ENCODE measurements at places on chromosomes 7 and 10.

DNA sequence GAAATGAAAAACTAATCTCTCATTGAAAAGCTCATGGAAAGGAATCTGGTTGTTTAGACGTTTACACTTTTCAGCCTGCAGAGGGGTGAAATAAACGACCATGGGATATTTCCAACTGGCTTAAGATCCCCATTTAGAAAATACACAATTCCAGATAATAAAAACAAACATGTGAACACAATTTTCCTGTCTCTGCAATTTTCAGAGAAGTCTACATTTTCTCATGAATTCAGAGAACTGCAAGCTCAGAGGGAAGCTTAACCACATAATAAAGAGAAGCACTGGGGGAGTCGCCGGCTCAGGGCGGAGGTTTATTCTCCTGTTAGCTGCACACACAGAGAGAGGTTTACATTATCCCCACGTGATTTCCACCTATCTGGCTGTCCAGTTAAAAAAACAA, 215.2 kb downstream of the FANK1 start:
- no peak for DNase-seq

DNA sequence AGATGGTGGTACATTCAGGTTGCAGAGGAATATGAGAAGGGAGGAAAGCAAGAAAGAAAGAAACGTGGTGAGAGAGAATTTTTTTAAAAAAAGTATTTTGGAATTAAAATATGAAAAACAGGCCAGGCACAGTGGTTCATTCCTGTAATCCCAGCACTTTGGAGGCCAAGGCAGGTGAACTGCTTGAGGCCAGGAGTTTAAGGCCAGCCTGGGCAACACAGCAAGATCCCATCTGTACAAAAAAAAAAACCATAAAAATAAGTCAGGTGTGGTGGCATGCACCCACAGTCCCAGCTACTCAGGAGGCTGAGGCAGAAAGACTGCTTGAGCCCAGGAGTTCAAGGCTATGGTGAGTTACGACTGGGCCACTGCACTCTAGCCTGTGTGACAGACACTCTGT, 112.1 kb downstream of the PARD3 start:
- no peak for DNase-seq

GRCh38 chr7:80524693-80525092, 12.8 kb upstream of the GNAT3 start:
- no peak for DNase-seq

DNA sequence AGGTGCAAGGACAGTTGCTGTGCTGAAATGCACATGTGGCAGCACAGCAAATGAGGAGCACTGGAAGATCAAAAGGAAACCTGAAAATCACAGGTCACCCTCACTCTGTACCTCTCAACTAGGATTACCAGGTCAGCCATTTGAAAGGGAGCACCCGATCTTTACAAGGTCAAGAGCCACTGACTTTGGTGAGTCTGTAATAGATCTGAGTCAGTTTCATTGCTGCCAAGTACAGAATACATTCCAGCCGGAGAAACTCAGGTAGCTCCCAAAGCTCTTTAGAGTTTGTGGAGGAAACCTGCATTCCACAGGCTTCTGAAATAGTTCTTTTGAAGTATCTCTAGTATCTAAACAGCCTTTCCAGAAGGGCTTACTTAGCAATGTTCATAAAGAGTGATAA, 217.5 kb downstream of the SNX13 start:
- no peak for DNase-seq

GRCh38 chr7:123681561-123681960, 25.9 kb downstream of the LMOD2 start:
- no peak for DNase-seq

- DNase-seq = no peak
Observed at GRCh38 chr7:158030566-158030965, 557.1 kb downstream of the PTPRN2 start.

DNA sequence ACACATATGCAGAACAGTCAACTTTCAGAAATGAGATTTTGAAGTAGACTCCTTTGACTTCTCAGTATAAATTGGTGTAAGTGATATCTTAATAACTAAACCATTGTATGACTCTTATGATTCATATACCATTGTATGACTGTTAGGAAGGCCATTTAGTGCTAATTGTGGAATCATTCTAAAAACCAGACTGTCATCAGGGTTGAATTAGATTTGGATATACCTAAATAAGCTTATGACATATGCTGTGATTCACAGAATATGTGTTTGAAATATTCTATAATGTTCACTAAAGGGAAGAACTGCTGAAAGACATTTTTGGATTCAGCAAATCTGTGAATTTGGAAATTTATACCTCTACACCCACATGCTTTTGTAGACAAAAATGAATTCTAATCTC, 438.1 kb downstream of the MDFIC start:
- no peak for DNase-seq

- DNase-seq = no peak
Observed at GRCh38 chr7:117068511-117069145, 115.3 kb downstream of the ST7 start.

GRCh38 chr10:62165803-62166202, 102.8 kb downstream of the RTKN2 start:
- no peak for DNase-seq

DNA sequence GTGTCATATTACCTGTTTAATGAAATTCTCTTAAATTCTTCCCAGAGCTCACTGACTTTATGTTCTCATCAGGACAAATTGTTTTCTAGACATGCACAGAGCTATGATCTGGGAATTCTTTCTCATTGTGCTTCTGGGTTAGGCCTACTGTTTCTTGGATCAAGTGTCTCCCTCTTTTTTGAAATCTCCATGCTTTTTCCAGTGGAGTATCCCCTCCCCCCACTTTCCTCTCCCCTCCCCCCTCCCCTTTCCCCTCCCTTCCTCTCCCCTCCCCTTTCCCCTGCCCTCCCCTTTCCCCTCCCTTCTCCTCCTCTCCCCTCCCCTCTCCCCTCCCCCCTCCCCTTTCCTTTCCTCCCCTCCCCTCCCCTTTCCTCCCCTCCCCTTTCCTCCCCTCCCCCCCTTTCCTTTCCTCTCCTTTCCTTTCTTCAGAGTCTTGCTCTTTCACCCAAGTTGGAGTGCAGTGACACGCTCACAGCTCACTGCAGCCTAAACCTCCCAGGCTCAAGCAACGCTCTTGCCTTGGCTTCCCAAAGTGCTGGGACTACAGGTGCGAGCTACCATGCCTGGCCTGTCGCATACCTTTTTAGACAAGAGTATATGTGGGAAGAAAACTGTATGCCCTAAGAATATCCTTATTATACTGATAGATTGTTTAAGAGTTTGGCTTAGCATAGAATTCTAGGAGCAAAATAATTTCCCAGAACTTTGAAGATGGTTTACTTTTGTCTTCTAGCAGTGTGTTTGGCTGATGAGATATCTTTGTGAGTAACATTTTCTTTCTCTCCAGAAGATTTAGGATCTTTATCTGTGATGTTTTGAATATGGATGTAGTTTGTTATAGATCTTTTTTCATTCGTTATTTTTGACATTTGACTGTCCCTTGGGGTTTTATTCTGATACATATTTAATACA, 2.5 kb downstream of the DYNC2I1 start:
- DNase-seq = no peak

DNA sequence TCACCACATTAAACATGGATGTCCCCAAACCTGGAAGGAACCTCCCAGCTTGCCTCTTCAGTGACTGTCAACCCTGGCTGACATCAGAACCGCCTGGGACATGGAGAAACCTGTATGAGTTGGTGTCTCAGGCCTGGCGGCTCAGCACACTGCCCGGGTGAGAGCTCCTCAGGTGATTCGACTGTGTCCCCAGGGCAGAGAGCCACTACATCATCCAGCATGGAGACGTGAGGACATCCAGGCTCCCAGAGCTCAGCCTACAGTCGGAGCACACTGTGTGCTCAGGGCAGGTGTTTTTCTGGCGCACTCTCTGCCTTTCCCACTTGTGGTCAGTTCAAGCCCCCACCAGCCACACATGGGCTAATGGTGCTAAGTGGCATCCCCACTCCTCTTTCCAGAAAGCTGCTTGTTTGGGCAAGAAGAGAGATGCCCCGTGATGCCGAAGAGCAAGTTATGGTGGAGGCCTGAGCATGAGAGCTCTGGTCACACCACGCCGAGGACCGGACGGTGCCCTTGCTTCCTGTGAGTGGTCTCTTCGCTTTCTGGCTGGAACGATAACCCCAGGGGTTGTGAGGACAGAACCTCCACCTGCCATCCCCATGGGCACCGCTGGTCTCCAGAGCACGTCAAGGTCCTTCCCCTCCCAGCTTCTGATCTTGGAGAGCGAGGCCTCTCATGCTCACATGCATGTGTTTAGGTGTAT, 38.5 kb downstream of the AMZ1 start:
- no peak for DNase-seq

- DNase-seq = no peak
Observed at GRCh38 chr10:75101416-75102251, 9.8 kb upstream of the SAMD8 start.

DNA sequence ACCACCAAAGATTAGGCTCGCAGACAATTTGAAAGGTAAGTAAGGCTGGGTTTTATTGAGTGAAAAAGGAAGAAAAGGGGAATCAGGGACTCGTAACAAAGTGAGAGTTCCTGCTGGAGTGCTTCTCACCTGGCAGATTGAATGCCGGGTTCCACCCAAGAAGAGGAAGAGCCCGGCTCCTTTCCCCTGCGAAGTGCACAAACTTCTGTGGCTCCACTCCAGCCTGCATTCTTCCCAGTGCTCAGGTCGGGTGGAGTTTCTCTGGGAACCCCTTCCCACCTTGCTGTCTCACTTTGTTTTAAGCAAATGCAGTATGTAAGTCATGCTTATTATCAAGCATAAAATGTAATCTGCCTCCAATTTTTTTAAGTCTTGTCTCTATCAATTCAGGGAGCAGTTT, 87.1 kb upstream of the TMEM106B start:
- no peak for DNase-seq

DNA sequence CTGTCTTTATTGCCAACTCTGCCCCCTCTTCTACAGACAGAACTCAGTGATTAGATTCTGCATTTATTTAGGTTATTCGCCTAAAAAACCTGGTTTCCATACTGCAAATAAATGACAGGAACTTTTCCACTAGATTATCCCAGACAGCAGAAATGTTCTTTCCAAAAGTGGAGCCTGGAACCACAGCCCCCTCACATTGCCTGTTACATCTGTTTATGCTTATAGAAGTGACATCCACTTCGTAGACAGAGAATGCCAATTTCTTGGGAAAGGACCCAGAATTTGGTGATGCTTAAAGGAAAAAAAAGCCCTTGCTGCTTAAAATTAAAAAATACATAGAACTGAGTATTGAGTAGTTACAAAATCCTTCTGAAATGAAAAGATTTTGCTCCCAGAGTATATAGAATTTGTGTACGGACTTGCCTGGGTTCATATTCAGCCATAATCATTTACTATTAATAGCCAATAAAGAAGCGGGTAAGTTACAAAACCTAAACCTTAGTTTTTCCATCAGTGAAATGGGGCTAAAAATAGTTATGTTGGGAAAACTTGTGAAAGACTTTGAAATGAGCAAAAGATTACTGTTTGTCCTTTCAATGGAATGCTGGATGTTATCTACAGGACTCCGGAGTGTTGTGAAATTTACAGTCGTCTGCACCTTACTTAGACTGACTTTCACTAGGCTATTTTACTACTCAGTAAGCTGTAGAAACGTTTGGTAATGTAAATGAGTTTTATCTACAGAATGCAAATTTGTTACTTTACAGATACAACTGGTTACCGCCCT, 1.1 kb upstream of the PPP1R9A start:
- DNase-seq = no peak

DNA sequence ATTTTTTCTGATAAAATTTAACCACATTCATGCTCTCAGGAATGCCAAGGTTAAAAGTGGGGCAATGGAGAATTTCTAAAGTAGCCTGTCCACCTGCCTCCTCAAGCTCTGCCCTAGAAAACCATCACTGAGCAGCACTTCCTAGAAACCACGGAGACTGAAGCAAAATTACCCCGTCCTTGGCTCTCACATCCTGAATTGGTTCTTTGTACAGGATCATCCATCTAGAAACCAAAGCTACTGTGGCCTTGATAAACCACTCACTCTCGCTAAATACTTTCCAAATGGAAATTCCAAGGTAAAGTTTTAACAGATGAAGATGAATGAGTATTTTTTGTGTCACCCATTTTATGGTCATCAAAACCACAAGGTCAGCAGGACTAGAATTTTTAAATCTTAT, 96.6 kb downstream of the AVL9 start:
- no peak for DNase-seq

All from fibroblast of gingiva (primary cell).